ENCODE measurements at places on chromosomes 1 and 21. TPM values are rescaled to one million over a fixed set of nuclear protein-coding genes. Genes with fewer than 3 reads are reported as not detected.

Gene COL9A2
- 0.06 TPM for polyA plus RNA-seq

Gene RBM34
- polyA plus RNA-seq, result 136 TPM

Gene NCF2
- 0.80 TPM for polyA plus RNA-seq

- H3K4me3 ChIP-seq, result no peak overlapping the region
- H3K36me3 ChIP-seq, result no peaks in the 10 kb centered on the region
- H3K4me1 ChIP-seq, result no peaks in the 10 kb centered on the region
- no peak for DNase-seq
Measured at GRCh38 chr1:79507770-79508169, 501.2 kb upstream of the ADGRL4 start.

DNA sequence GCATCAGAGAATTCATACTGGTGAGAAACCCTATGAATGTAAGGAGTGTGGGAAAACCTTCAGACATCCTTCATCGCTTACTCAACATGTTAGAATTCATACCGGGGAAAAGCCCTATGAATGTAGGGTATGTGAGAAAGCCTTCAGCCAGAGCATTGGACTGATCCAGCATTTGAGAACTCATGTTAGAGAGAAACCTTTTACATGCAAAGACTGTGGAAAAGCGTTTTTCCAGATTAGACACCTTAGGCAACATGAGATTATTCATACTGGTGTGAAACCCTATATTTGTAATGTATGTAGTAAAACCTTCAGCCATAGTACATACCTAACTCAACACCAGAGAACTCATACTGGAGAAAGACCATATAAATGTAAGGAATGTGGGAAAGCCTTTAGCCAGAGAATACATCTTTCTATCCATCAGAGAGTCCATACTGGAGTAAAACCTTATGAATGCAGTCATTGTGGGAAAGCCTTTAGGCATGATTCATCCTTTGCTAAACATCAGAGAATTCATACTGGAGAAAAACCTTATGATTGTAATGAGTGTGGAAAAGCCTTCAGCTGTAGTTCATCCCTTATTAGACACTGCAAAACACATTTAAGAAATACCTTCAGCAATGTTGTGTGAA lies 12.8 kb downstream of the ZFP69B start:
- DNase-seq, result no peak
- H3K27ac ChIP-seq, result no peak overlapping the region
- no peak overlapping the region for H3K4me3 ChIP-seq
- no peaks in the 10 kb centered on the region for H3K4me1 ChIP-seq

Gene RBP7
- 7.0 TPM for polyA plus RNA-seq

All from psoas muscle (tissue), 8 donors.